ENCODE measurements at places on chromosomes 6 and 20.

- DNase-seq: no peak
Measured at GRCh38 chr6:617456-618100, 39.3 kb downstream of the HUS1B start.

DNA sequence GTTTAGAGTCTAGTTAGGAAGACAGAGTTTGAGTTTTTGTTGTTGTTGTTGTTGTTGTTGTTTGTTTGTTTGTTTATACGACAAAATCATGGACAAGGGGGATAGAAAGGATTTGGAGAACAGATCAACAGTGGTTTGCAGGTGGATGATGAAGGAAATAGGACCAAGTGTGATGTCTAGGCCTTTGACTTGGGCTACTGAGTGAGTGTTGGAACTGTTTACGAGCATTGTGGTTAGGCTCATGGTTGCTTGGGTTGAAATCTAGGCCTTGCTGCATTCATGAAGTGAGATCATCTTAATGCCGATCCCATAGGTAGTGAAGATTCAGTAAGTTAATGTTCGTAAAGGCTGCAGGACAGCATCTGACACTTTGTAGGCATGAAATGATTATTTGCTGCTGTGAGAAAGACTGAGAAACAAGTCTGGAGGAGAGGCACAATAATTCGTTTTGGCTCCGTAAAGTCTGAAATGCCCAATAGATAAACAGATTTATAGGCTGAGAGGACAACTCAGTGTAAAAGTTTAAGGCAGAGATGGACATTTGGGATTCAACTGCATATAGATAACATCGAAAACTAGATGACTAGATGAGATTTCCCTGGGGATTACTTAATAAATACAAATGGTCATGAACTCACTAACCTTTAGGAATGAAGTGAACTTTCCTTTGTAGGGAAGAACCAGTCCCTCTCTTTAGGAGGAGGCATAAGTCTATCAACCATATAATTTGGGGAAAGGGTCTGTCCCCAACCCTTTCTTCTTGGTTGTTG, 70.0 kb downstream of the HDDC2 start:
- no peak for DNase-seq

GRCh38 chr20:34581341-34582184, 23.0 kb downstream of the MAP1LC3A start:
- DNase-seq: no peak

GRCh38 chr20:37774156-37774555, 80.3 kb downstream of the CTNNBL1 start:
- DNase-seq: no peak

GRCh38 chr6:13654496-13654895, 39.4 kb downstream of the NOL7 start:
- DNase-seq: no peak

- no peak for DNase-seq
Measured at GRCh38 chr6:4971851-4972250, 32.0 kb downstream of the RPP40 start.

DNA sequence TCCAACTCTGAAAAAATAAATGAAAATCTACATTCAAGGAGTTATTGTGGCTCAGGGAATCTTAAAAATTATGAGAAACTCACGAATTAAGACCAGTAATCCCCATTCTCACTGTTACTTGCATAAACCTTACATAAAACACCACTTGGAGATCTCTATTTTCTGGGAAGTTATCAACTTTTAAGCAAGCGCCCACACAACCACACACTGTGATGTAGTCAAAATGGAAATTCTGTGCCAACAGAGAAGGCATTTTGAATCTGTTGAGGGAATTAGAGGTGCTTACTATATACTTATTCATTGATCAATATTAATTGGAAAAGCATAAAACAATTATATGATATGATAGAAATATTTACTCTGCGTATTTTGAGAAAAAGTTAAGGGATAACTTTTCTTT, 58.7 kb downstream of the HAO1 start:
- DNase-seq: no peak

GRCh38 chr20:40997116-40997515, 31.5 kb upstream of the TOP1 start:
- DNase-seq: no peak

- no peak for DNase-seq
Measured at GRCh38 chr20:34426026-34426425, 63.0 kb downstream of the ITCH start.

DNA sequence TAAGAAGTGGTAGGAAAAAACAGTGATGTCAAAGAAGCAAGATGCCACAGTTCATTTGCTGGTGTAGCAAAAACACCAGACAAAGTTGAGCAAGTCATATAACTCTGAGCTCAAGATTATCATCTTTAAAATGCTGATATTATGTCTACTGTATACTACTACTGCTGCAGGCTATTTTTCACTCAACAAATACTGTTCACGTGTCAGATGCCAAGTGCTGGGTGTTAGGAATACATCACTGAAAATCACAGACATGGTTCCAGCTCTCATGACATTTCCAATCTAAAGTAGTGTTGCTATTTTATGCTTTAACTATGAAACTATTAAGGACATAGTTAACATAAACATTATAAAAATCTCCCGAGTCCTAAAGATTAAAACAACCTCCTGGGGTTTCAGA, 163.0 kb downstream of the NKAIN2 start:
- DNase-seq: no peak

DNA sequence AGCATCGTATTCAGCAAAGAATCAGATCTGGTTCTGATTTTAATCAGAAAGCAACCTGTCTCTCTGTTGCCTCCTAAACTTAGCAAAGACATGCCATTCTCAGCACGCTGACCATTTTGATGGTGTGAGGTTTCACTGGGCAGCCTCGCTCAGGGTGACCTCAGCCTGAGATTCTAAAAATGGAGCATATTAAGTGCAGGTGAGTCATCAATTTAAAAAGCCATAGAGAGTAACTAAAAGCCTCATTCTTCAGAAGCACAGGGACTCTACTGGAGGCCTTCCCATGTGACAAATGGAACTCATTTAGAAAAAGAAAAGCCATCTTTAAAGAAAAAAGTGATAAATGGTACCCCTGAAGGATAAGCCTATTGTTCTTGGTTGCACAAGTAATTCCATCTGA, 91.3 kb downstream of the FILIP1 start:
- DNase-seq: no peak

DNA sequence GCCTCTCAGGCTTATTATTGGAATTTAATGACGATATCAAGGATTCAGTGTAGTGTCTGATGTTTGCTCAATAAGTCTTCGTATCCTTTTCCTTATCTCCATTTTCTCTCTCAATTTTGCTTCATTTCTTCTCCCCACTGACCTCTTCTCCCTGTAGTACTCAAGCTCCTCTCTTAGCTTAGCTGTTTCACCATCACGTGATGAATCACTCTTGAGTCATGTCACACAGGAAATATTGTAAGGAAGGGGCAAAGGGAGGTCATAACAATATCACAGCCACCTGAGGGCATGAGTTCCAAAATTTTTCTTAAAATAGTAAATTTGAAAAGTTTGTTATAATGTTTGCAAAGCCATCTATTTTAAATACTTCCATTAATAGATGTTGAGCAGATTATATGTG, 392.2 kb upstream of the MARCKS start:
- DNase-seq: no peak

GRCh38 chr6:162541019-162541601, 186.5 kb downstream of the PRKN start:
- DNase-seq: no peak

GRCh38 chr6:13733178-13733887, 21.7 kb upstream of the RANBP9 start:
- DNase-seq: no peak

DNA sequence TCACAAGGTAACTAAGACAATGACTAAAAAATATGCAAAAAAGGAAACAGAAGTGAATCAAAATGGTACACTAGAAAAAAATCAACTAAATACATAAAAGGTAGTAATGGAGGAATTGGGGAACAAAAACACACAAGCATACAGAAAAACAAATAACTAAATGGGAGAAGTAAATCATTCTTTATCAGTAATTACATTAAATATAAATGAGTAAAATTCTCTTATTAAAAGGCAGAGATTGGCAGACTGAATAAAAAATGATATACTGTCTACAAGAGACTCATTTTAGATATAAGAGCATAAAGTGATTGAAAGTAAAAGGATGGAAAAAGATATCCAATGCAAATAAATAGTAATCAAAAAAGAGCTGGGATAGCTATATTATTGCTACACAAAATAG, 39.4 kb upstream of the VEGFA start:
- DNase-seq: no peak

GRCh38 chr20:62651285-62652021, 9.2 kb downstream of the SLCO4A1 start:
- DNase-seq: no peak

- DNase-seq: no peak
Measured at GRCh38 chr6:96727144-96727543, 110.1 kb downstream of the GPR63 start.

- no peak for DNase-seq
Measured at GRCh38 chr6:15961635-15962448, 167.0 kb upstream of the MYLIP start.

Data from cortex of kidney (tissue), 1 donor.